ENCODE measurements at places on chromosomes 16 and 17. TPM values are rescaled to one million over a fixed set of nuclear protein-coding genes. Genes with fewer than 3 reads are reported as not detected.

The CLDN6 gene
- 0.13 TPM for total RNA-seq

The KRTAP9-3 gene
- not detected for total RNA-seq

The TP53TG3B gene
- not detected for total RNA-seq

The LYRM1 gene
- 40.2 TPM for total RNA-seq

The PLK1 gene
- total RNA-seq, result 3.7 TPM

The USP32 gene
- total RNA-seq, result 77.7 TPM

The TEKT5 gene
- 0.13 TPM for total RNA-seq

The ATP6V0A1 gene
- 98.5 TPM for total RNA-seq

The FBXL16 gene
- total RNA-seq, result 0.13 TPM

The PERCC1 gene
- total RNA-seq, result not detected

The B3GNT9 gene
- 47.2 TPM for total RNA-seq

The SOX9 gene
- total RNA-seq, result 9.2 TPM

The ST6GALNAC1 gene
- not detected for total RNA-seq

The SPEM2 gene
- total RNA-seq, result not detected

The LRRC37B gene
- total RNA-seq, result 10.7 TPM

The CCL1 gene
- total RNA-seq, result not detected

The PRSS36 gene
- total RNA-seq, result 0.59 TPM

The CA4 gene
- total RNA-seq, result not detected

The TAC4 gene
- not detected for total RNA-seq

The EIF4A3 gene
- 80.3 TPM for total RNA-seq

The ABCA10 gene
- 1.3 TPM for total RNA-seq

The SHBG gene
- total RNA-seq, result 0.53 TPM

The TERB1 gene
- not detected for total RNA-seq

The HP gene
- total RNA-seq, result 0.20 TPM

The OXLD1 gene
- total RNA-seq, result 21.6 TPM

The FBXW10 gene
- total RNA-seq, result not detected

The METTL9 gene
- total RNA-seq, result 141 TPM

The CDH1 gene
- total RNA-seq, result 0.52 TPM

The DPEP2 gene
- total RNA-seq, result not detected

The CCDC78 gene
- total RNA-seq, result 4.9 TPM

The KCNJ2 gene
- 2.9 TPM for total RNA-seq

The USH1G gene
- 0.03 TPM for total RNA-seq

The HSD17B1 gene
- total RNA-seq, result 2.0 TPM

The PIK3R6 gene
- not detected for total RNA-seq

The NPIPA5 gene
- 5.3 TPM for total RNA-seq

The NTN1 gene
- 0.26 TPM for total RNA-seq

The EVPL gene
- total RNA-seq, result 0.10 TPM

The HIGD1B gene
- not detected for total RNA-seq

The CORO6 gene
- 4.9 TPM for total RNA-seq

The HES7 gene
- total RNA-seq, result not detected

The TMEM98 gene
- total RNA-seq, result 196 TPM

The PPL gene
- 7.7 TPM for total RNA-seq

The AXIN1 gene
- 20.3 TPM for total RNA-seq

The TM4SF5 gene
- total RNA-seq, result not detected

The CACNG3 gene
- total RNA-seq, result not detected

The CMTM4 gene
- 24.0 TPM for total RNA-seq

The VMO1 gene
- 0.33 TPM for total RNA-seq

The ZNF624 gene
- 5.2 TPM for total RNA-seq

The CNGB1 gene
- total RNA-seq, result not detected

The GRAPL gene
- 0.20 TPM for total RNA-seq
